ENCODE measurements at places on chromosomes 7 and 10.

GRCh38 chr7:42180806-42181205 is 56.2 kb downstream of the GLI3 start:
- no peak for DNase-seq

DNA sequence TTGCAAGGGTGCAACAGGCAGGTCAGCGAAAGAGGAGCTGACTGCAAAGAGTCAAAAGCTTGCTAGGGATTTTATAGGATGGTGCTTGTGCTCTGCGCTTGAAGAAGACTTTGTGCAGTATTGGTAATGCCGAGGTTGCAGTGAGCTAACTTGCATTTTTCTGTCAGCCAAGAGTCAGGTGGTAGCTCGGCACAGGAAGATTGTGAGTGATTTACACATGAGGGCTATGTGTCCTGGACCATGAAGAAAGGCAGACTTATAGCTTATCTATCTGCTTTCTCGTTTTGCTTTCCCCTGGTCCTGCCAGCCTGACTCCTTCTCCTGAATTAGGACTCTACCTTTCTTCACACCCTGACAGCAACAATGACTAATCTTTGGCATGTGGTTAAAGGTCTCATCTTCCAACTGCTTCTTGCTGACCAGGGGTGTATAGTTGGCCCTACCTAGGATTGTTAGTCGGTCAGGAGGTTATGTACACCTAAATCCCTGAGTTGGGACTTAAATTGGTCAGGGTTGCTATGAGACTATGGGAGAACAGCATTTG is 4.1 kb upstream of the SYPL1 start:
- DNase-seq = no peak

GRCh38 chr7:2841907-2842306 is 2.2 kb downstream of the GNA12 start:
- no peak for DNase-seq

GRCh38 chr7:54337466-54337865 is 204.7 kb upstream of the VSTM2A start:
- DNase-seq = no peak

GRCh38 chr10:30207485-30208052 is 141.5 kb downstream of the MTPAP start:
- DNase-seq = no peak

GRCh38 chr7:30201161-30201666 is 66.4 kb downstream of the MTURN start:
- DNase-seq = no peak

- DNase-seq = no peak
Observed at GRCh38 chr10:98568551-98568950, 121.8 kb upstream of the HPS1 start.

DNA sequence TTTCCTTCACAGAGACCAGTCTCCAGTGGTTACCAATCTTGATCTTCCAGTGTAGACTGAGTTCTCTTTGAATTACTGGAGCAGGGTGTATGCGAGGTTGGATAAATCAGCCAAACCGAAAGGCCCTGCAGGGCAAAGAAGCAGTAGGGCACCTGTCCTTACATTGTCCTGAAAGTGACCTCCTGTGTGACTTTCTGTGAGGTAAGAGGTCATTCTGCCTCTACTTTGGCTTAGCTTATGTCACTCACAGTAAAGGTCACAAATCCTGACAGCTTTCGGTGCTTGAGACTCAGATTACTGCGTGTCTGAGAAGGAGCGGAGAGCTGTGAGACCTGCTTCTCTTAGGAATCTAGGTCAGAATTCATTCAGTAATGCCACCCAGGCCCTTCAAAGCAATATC is 252.7 kb upstream of the ETV1 start:
- DNase-seq = no peak

- no peak for DNase-seq
Observed at GRCh38 chr7:87116315-87116714, 35.9 kb upstream of the DMTF1 start.

Measured in large intestine (tissue), 12 donors.